ENCODE measurements at places on chromosomes 11 and 22.

DNA sequence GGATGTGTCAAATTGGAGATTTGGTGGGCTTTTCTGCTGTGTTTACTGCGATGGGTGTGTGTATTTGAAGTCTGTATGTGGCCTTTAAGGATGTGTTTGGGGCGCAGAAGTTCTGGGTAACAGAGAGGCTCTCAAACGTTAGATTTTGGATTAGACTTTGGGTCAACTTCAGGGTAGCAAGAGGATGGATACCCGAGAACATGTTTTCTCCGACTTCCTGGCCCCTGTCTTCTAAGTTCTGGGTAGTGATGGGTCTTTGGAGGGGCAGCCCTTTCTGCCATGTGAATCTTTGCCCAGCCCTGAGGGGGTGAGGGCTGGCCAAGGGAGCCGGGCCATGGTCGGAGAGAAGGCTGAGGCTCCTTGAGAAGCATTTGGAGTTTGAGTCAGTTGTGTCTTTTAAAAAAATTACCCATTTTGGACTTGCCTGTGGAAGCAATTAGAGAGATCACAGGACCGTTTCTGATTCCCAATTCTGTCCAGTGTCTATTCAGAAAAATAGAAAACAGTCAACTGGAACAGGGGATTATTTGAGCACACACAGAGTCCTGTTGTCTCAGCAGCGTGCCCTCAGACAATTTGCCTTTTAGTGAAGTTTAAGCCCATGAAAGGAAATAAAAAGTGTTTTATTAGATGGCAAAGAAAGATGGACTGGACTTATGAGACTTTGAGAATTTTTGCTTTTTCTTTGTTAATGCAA, 114.4 kb downstream of the PTPRJ start:
- no peak for DNase-seq

GRCh38 chr22:32685512-32685911, 116.0 kb upstream of the TIMP3 start:
- DNase-seq, result no peak

- DNase-seq, result no peak
Measured at GRCh38 chr11:64558065-64558745, 32.8 kb upstream of the SLC22A12 start.

GRCh38 chr22:44439356-44440223, 58.4 kb downstream of the RTL6 start:
- DNase-seq, result no peak

GRCh38 chr11:90590286-90590685, 367.4 kb upstream of the CHORDC1 start:
- DNase-seq, result no peak

DNA sequence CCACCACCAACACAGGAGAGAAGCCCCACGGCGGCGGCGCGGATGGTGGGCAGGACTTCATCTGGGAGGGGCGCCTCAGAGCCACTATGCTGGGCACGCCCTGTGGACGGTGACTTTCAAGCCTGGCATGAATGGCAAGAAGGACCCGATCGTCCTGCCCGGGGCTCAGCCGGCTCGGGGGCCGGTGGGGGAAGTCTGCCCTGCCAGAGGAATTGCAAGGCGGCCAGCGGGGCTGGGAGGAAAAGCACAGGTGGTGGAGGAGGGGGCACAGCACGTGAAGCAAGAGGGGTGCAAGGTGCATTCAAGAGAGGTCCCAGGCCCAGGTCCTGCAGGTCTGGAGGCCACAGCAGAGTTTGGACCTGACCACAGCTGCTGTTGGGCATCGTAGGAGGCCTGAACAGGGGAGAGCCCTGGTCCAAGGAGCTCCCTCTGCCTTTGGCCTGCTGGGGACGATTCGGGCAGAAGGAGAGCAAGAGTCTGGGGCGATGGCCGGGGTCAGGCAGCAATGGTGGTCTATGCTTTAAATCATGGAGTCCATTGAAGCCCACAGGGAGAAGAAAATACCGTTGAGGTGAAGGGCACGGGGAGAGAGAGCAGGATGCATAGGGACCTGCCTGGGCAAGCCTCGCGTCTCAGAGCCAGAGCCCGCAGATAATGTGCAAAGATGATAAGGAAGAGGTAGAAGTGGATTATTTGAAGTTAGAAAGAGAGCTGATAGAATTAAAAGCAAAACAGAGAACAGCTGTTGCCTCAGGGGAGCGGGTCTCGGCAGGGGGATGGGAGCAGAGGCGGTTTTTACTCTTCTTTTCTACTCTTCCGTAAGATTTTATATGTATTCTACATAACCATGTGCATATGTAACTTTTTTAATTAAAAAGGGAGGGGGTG, 82.6 kb upstream of the SHISAL1 start:
- no peak for DNase-seq
